ENCODE measurements at places on chromosomes 12 and 14.
A peak's percentile ranks its signal among the peaks of the same experiment; 100 is the strongest.

- DNase-seq = no peak
Measured at GRCh38 chr12:49912345-49913255, 8.9 kb upstream of the FAIM2 start.

DNA sequence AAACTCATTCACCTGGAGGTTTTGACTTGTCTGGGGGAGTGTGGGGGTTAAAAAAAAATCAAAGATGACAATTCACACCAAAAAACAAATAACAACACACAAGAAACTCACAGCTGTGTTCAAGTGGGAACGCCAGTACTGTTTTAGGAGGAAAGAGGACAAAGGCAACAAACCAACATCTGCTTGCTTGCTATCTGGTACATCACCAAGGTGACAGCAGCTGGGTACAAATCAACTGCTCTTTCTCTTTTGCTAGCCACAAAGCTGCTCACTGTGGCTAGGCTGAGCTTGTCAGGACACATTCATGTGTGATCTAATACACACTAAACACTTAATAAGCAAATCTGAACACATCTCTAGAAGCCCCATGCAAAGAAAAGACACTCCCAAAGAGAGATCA is 128.0 kb upstream of the RAP1B start:
- no peak for DNase-seq

- DNase-seq = no peak
Measured at GRCh38 chr14:102573591-102574046, 18.8 kb upstream of the RCOR1 start.

DNA sequence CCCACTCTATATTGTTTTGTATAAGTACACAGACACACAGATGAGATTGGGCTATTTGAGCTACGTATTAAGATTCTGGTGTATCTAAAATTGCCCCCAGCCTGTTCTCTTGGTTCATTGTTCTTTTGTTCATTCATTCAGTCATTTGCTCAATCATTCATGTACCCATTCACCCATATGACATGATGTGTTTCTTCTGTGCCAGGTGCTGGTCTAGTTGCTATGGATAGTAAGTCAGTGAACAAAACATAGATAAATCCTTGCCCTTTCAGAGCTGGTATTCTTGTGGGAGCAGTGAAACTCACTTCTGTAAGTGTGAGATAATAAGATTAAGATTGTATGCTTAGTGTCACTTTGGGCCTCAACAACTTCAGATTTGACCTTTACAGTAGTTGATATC is 191.3 kb downstream of the TMTC2 start:
- no peak for DNase-seq

DNA sequence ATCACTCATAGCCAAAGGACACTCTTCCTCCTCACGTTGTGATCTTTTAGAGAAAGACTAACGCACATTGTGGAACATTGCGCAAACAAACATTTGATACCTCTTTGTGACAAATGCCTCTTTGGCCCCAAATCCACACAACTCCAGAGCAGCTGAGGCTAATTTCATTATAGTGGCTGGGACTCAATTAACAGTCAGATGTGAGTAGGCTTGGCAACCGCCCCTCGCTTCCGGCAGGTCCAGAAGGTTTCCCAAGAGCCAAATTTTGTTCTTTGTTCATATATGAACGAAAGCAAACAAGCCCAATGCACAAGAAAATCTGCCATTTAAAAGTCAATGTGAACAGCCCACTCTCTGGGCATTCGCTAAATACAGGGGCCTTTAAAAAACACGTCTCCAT is 273.9 kb downstream of the GLT1D1 start:
- no peak for DNase-seq

DNA sequence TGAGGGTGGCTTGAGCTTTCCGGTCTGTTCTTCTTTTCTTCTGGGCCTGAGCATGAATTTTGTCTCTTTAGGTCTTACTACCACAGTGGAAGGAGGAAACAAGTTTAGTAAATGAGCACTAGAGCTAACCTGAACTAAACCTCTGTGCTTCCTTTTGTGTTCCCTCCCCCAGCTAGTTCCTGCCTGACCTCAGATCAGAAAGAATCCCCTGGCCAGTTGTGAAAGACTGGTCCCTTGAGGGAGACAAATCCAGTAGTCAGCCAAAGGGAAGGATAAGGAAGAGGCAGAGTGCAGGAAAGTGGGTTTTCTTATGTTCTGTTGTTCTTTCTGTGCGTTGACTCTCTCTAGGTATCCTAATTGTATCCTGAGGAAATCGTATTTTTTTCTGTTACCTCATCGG is 17.5 kb downstream of the ZNF664 start:
- DNase-seq = no peak

GRCh38 chr12:48015954-48016353 is 11.7 kb upstream of the COL2A1 start:
- DNase-seq = no peak

DNA sequence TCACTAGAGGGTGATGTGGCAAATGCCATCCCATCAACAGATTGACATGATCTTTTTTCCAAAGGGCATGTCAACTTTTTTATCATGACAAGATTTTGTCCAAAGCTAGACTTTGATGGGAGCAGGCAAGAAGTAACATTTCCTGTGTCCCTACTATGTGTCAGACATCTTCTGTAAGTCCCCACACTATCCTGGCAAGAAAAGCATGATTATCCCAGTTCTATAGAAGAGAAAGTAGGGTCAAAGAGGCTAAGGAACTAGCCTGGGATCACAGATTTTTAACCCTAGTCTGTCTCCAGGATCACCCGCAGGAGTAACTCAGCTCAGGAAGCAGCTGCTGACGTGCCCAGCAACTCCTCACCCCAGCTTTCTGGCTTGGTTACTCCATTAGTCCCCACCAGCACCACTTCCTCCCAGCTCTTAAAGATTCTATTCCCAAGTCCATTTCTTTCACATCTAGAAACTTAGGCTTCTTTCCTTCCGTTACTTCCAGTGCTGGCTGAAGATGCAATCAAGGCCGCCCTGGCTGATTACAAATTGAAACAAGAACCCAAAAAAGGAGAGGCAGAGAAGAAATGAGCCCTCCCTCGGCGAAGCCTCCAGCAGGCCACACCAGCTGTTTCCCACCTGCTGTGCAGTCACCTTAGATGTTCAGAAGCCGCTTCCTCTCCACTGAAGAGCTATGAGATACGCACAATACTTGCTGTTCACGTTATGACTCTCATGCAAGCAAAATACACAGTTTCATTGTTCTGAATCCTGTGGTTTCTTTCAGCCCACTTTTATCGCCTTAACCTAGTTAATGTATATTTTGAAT is 6.2 kb downstream of the ISCU start:
- DNase-seq = no peak

DNA sequence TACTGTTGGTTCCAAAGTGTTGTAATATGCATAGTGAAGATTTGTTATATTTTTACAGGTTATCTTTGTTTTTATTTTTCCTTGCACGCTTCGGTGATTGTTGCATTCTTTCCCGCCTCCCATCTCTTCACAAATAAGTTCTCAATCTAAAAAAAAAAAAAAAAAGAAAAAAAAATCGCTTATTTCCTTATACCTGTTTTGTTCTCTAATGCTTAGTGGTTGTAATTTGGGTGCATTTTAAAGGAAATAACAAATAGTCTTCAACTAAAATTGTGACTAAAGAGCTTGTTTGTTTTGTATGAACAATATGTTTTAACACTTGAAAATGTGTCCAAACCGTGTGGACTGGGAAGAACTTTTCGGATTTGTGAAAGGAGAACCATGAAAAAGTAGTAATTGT is 1.5 kb downstream of the CAND1 start:
- DNase-seq = no peak

DNA sequence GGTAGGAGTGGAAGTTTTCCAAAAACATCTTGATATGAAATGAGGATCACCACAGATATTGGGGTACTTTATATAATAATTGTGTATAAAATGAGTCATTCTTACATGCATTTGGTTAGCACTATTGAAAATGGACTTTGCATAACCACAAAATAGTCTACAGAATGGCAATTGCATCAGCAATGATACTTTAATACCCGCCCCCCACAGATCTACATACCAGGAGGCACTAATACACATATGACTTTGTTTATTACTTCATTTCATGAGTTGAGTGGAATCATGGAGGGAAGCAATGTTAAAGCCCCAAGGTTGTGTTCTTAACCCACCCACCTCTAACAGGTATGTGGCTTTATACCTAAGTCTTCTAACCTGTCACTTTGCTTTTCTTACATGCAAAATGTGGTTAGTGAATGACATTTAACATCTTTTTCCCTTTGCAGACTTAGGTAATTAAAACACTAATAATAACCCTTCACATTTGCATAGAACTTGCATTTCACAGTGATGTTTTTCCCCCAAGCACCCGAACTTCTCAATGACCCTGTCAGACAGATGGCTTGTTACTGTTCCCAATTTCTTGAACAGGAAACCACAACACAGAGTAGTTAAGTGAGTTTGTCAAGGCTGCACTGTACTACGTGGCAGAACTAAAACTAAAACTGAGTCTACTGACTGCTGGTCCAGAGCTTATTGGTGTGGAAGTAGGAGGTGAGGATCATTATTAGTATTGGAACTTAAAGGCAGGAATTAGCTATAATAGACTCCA is 101.9 kb downstream of the NPAS3 start:
- DNase-seq = no peak

GRCh38 chr12:39461059-39461458 is 18.1 kb upstream of the KIF21A start:
- DNase-seq = no peak

- no peak for DNase-seq
Measured at GRCh38 chr12:130988751-130989150, 35.0 kb downstream of the ADGRD1 start.

- no peak for DNase-seq
Measured at GRCh38 chr12:31578632-31579031, 12.3 kb downstream of the DENND5B start.

DNA sequence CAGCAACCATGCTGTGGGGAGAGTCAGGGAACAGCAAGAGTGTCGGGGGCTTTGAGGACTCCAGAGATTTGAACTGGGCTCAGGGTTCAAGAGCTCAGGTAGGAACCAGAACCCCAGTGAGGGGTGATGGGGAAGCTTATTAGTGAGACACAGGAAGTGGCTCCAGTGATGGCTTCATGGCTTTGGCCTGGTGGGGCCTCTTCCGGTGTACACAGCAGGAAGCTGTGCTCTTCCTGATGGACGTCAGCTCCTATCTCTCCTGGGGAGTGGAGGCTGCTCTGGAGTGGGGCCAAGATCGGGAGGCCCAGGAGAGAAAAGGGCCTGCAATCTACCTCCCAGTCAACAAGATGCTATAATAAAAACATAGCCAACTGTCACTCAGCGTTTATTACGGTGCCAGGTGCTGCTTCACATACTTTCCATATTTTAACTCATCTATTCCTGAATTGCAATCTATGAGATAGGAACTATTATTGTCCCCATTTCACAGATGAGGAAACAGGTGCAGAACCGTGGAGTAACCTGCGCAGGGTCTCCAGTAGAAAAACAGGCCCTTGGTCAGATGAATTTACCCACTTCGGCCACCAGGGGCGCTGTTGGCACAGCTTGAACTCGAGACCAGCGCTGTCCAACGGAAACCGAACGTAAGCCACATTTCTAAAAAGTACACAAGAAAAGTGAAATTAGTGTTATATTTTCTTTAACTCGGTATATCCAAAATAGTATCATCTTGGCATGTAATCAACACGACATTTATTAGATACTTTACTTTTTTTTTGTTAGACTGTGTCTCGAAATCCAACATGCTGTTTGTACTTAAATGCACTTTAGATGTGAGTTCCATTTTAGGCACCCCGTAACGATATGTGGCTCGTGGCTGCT is 63.6 kb upstream of the DLK1 start:
- DNase-seq = peak; percentile 83

DNA sequence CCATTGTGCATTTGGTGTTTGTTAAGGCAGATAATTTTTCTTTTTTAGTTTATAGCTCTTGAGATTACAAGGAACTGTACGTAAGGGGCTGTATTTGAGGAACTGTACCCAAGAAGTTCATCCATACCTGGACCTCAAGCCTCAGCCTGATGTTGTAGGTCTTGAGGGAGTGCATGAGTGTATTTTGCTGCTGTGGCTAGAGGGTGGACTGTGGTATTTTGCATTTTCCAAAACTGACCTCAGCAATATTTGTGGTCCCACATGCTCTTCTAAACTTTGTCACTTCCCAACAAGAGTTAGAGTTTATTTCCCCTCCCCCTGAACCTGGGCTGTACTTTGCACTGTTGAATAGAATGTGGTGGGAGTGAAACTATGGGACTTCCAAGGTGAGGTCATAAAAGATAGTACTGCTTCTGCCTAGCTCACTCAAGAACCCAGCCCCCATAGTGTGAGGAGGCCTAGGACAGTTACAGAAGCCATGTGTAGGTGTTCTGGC is 42.2 kb upstream of the FBXO33 start:
- DNase-seq = no peak

GRCh38 chr14:44041700-44042099 is 465.4 kb downstream of the FSCB start:
- DNase-seq = no peak

GRCh38 chr12:26196421-26196716 is 996 bp downstream of the SSPN start:
- DNase-seq = no peak

DNA sequence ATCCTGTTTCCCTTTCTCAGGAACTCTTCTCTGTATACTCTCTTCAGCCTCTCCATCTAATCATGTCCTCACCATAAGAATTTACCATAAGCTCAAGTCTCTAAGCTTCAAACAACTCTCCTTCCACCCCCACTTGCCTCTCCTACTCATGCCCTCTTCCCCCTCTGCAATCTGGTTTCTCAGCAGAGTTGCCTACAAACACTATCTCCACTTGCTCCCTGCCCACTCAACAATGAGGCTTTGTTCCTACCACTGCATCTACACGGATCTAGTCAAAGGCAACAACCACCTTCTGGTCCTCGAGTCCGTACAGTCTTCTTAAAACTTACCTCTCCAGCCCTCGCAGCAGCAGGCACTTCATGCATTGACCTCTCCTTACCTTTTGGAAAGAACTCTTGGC is 17.2 kb upstream of the FBLN5 start:
- no peak for DNase-seq

- DNase-seq = no peak
Measured at GRCh38 chr14:77849711-77850110, 49.8 kb downstream of the ADCK1 start.

DNA sequence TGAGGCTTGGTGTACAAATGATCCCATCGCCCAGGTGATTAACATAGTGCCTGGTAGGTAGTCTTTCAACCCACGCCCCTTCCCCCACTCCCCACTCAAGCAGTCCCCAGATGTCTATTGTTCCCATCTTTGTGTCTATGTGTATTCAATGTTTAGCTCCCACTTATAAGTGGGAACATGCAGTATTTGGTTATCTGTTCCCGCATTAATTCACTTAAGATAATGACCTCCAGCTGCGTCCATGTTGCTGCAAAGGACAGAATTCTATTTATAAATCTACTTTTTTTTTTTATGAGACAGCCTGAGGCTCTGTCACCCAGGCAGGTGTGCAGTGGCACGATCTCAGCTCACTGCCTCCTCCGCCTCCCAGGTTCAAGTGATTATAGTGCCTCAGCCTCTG is 15.7 kb downstream of the SPX start:
- no peak for DNase-seq

DNA sequence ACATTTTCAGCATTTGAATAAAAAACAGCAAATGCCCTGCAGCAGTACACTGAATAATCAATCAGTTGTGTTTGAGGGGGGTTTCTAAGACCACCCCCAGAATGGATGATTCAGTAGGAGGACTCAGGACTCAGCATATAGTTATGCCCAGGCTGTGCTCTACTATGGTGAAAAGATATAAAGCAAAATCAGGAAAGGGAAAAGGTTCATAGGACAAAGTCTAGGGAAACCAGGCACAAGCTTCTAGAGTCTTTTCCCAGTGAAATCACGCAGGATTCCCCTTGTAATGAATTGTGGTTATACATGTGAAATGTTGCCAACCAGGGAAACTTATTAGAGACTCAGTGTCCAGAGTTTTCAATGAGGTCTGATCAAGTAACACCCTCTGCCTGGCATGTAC is 25.0 kb upstream of the SLC17A8 start:
- no peak for DNase-seq

- DNase-seq = no peak
Measured at GRCh38 chr12:44387581-44387980, 488.5 kb downstream of the NELL2 start.

Measured in D341Med (cell line).